Activated B cell treated with CpG ODN at 0.5 μM for 24 hours (primary cell): ENCODE measurements at places on chromosomes 11 and 22. TPM values are rescaled to one million over a fixed set of nuclear protein-coding genes. Genes with fewer than 3 reads are reported as not detected.

Gene RIBC2
- 0.31 and 0.32 TPM in 2 replicates for total RNA-seq

Gene YWHAH
- 44.3 and 48.9 TPM in 2 replicates for total RNA-seq

Gene CSNK2A3
- 0.24 and 0.91 TPM in 2 replicates for total RNA-seq

GRCh38 chr11:69413993-69414392, 67.5 kb upstream of the LINC01488 start:
- no peak for DNase-seq

GRCh38 chr22:45499746-45500145, 2.9 kb upstream of the FBLN1 start:
- no peak for DNase-seq

- DNase-seq = no peak
Measured at GRCh38 chr22:37462436-37462835, 23.7 kb downstream of the MFNG start.

DNA sequence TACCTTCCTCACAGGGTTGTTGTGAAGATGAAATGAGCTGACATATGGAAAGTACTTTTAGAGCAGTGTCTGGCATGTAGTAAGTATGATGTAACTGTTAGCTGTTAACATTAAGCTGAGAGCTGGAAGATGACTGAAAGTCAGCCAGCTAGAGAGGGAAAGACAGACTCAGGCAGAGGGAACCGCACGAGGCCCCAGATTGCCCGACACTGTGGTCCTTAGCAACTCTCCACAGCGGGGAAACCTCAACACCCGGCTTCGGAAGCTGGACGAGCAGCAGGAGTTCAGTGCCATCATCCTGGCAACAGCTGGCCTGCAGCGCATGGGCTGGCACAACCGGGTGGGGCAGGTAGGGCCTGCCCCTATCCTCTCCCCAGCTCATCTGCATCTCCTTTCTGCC, 6.5 kb downstream of the HMBS start:
- DNase-seq = no peak

DNA sequence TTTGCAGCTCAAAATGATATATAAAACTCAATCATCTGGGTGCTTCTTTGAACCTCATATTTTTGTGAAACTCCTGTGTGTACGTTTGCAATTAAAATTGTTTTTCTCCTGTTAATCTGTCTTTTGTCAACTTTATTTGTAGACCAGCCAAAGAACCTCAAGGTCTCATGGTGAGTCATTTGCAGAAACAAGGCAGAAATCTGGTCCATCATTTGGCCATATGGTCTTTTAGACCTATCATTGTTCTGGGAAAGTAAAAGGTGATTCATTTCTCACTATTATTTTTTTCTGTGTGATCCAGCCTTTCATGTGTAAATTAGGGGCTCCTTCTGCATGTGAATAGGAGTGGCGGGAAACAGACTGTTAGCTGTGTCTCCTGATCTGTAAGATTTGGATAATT, 399.1 kb upstream of the DDI1 start:
- DNase-seq = no peak

- no peak for DNase-seq
Measured at GRCh38 chr11:6693342-6694228, 10.4 kb upstream of the MRPL17 start.

DNA sequence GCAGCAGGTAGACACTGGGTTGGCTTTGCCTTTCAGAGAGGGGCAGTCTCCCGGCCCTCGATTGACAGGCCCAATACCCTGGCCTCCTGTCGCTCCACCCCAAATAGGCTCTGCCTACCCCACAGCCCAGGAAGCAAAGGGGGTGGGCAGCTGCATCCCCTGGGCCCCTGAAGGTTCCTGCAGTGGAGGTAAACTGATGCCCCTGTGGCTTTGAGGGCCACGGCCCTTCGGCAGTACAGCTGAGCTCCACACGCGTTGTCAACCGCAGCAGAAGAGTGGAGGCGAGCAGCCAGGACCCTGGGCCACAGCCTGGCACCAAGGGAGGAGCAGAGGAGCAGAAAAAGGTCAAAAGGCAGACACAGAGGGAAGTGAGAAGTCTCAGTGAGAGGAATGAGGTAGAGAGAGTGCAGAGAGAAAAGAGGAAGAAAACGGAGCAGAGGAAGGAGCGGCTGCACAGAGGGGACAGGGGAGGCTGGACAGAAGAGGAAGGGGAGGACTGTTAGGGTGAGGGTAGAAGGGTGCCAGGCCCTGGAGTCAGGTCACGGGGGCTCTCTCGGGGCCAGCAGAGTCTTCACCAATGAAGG, 64.0 kb downstream of the SLC22A12 start:
- DNase-seq = no peak
